ENCODE measurements at places on chromosomes 4 and X.

DNA sequence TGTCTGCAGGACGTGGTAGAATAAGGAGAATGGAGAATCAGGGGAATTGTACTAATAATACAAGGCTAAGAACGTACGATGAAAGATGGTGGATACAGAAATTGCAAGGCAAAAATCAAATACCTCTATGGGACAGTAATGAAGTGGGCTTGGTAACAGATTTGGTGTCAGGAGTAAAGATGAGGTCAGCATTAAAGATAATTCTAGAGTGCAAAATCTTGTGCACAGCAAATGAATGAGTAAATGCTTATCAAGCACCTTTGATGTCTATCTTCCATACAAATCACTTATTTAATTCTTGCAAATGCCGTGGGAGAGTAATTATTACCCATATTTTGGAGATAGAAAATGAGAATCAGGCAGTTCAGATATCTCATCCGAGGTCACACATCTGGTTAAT is 70.9 kb downstream of the DDX60 start:
- no peak overlapping the region for H3K4me3 ChIP-seq
- no peak for DNase-seq
- H3K36me3 ChIP-seq, result peaks cover 65% of the 10 kb centered on the region
- no peak overlapping the region for H3K27ac ChIP-seq
- H3K27me3 ChIP-seq, result no peaks in the 10 kb centered on the region
- H3K4me1 ChIP-seq, result no peaks in the 10 kb centered on the region

GRCh38 chrX:134172588-134173259 is 64.3 kb upstream of the CCDC160 start:
- no peaks in the 10 kb centered on the region for H3K36me3 ChIP-seq
- peak; percentile 9 for DNase-seq
- H3K4me3 ChIP-seq, result peak overlapping the region; percentile 62
- peaks cover 13% of the 10 kb centered on the region for H3K4me1 ChIP-seq
- no peak overlapping the region for H3K27ac ChIP-seq
- no peaks in the 10 kb centered on the region for H3K27me3 ChIP-seq

DNA sequence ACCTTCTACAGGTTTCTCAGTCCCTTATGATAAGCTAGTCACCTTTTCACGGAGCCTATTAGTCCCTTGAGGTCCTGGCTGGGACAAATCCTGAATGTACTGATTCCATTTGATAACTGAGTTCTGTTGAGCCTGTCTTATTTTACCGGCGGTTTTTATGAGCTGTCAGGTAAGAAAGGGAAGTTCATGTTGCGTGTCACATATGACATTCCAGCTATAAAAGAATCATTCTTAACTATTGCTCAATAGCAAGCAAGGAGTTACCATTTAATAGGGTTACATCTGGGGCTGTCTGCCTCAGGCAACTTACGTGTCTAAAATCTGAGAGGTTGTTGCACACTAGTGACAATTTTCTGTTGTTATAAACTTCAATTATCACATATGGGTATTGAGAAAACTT is 394.6 kb downstream of the TECRL start:
- H3K4me1 ChIP-seq, result no peaks in the 10 kb centered on the region
- H3K4me3 ChIP-seq, result no peak overlapping the region
- H3K27me3 ChIP-seq, result no peaks in the 10 kb centered on the region
- DNase-seq, result no peak

GRCh38 chrX:10030570-10030969 is 63.4 kb downstream of the CLDN34 start:
- no peaks in the 10 kb centered on the region for H3K27me3 ChIP-seq
- no peaks in the 10 kb centered on the region for H3K4me1 ChIP-seq
- no peaks in the 10 kb centered on the region for H3K36me3 ChIP-seq
- H3K4me3 ChIP-seq, result no peak overlapping the region

DNA sequence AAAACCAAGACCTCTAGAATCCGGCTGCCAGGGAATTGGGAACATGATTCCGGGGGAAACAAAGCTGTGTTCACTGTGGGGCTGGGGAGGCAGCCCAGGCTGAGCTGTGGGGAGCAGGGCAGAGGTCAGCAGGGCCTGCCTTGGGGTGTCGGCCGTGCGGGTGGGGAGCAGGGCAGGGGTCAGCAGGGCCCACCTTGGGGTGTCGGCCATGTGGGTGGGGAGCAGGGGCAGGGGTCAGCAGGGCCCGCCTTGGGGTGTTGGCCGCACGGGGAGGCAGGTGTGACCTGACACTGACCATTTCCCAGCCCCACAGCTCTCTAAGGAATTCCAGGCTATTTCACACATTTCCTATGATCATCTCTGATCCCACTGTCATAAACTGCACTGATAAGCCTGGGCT is 45.6 kb upstream of the CPLX1 start:
- peaks cover 83% of the 10 kb centered on the region for H3K36me3 ChIP-seq
- no peaks in the 10 kb centered on the region for H3K4me1 ChIP-seq
- no peak overlapping the region for H3K4me3 ChIP-seq
- no peaks in the 10 kb centered on the region for H3K27me3 ChIP-seq
- H3K27ac ChIP-seq, result no peak overlapping the region

DNA sequence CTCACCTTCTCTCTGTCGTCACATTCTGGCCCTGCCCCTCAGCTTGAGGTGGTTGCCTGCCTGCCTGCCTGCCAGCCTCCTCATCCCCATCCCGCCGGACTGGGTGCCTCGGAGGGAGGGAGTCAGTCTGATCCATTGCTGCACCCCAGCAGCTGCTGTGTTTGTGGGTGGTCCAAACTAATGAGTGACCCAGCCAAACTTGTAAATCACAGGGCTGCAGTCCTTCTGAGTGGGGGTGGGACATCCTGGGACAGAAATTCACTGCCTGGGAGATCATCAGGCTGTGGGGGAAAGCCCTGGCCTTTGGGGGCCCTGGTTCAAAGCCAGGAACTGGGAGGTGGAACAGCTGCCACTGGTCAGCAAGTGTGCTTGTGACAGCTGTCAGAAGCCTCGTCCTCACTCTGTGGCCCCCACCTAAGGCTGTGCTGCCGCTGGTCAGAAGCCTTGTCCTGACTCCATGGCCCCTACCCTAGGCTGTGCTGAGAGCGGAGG is 5.6 kb downstream of the GPR78 start:
- H3K27me3 ChIP-seq, result peaks cover 11% of the 10 kb centered on the region

DNA sequence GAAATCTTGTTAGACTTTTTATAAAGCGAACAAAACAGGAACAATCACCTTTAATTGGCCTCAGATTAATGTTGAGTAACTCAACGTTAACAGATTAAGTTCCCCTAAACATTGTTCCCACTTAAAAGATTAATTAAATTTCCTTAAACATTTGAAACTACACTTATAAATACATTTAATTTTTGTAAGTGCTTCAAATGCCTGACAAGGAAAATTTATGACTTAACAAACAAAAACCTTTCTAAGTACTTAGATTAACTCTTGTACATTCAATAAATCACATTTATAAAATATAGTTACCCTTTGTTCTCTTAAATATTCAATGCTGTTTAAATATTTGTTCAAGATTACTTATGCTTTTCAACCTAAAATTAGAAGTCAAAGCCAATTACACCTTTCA is 39.4 kb upstream of the OCIAD2 start:
- peaks cover 14% of the 10 kb centered on the region for H3K4me1 ChIP-seq
- no peaks in the 10 kb centered on the region for H3K27me3 ChIP-seq
- no peak for DNase-seq
- no peak overlapping the region for H3K27ac ChIP-seq

DNA sequence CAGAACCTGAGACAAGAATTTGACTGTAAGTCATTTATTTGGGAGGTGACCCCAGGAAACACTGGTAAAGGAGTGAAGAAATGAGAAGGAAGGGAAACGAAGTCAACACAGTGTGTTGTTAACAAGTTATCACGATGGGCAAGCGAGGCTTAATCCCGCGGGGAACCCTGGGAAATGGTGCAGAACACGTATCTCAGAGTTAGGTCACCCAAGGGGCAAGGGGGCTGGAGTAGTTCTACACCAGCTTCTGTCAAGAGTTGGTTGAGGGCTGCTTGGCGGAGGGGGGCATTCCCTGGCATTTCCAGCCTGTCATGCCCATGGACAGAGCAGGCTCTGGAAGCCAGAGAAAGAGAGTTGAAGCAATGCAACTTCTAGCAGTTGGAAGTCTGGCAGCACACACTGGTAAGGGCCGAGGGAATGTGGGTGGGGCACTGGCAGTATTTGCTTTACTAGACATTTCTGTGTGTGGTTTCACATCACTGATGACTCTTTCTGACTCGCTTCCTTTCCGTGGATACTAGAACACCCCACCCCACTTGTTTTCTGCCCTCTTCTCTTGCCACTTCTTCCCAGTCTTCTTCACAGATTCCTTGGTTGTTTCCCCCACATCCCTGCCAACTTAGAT is 52.2 kb upstream of the ADGRG2 start:
- no peak for DNase-seq
- H3K4me1 ChIP-seq, result no peaks in the 10 kb centered on the region
- H3K36me3 ChIP-seq, result no peaks in the 10 kb centered on the region
- H3K27ac ChIP-seq, result no peak overlapping the region
- no peaks in the 10 kb centered on the region for H3K27me3 ChIP-seq

DNA sequence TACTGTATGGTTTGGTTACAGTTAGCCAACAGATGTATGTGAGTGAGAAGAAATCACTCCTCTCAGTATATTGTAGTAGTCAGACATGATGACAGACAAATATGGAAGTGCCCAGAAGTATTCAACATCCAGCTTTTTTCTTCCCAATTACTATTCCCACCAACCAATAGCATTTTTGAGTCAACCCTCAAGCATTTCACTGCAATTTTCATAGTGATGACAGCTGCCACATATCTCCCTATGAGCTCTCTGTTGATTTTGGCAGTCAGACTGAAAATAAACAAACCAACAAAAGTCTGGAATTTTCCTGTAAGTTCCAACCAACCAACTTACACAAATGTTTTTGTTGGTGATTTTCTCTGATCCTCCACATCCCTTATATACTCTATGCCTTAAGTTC is 8.2 kb upstream of the TRAM1L1 start:
- H3K36me3 ChIP-seq, result no peaks in the 10 kb centered on the region
- no peak overlapping the region for H3K27ac ChIP-seq
- H3K4me1 ChIP-seq, result no peaks in the 10 kb centered on the region

DNA sequence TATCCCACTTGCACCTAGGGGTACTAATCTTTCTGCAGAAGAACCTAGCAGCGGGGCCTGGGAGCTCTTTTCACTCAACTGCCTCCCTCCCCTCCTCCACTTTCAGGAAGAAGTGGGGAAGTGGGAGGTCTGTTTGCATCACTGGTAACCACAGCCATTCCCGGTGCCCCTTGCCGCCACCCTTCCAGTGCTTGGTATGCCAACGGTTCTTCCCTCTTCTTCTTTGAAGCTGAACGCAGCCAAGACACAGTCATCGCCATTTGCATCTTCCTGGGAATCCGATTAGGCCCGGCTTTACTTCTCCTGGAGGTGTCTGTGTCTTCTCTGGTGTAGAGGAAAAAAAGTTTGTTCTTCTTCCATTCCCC is 47.2 kb upstream of the RBPJ start:
- DNase-seq, result no peak
- no peaks in the 10 kb centered on the region for H3K27me3 ChIP-seq
- H3K4me3 ChIP-seq, result no peak overlapping the region
- no peaks in the 10 kb centered on the region for H3K36me3 ChIP-seq

DNA sequence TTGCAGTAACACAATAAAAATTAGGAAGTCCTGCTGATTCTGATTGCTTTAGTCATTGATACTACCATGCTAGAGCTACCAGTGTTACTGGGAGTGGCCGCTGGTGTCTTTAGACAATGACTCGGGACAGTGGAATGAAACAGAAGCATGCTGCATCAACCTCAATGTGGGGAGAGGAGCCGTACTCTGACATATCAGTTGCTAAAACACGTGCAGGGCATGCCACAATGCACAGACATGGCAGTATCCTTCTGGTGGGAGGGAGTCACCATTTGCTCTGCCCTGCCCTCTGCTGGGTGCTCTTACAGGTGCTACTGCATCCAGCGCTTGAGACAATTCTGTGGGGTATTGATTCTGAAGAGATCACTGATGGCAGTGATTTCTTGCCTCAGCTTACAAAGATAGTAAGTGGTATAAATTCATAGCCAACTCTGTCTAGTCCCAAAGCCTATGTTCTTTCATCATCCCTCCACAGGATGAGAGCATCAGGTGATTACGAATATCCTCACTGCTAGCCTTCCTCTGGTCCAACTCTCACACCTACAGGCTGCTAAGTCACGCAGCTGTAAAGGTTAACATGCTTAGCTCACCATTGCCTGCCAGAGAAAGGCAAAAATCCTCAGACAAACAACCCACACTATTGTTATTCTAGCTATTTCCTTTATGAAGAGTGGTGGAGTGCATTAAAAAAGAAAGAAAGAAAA is 43.7 kb downstream of the NSG1 start:
- no peak overlapping the region for H3K4me3 ChIP-seq
- H3K36me3 ChIP-seq, result peaks cover 12% of the 10 kb centered on the region
- DNase-seq, result peak; percentile 56
- H3K27me3 ChIP-seq, result no peaks in the 10 kb centered on the region

- no peak overlapping the region for H3K27ac ChIP-seq
- H3K4me3 ChIP-seq, result no peak overlapping the region
- no peak for DNase-seq
Observed at GRCh38 chr4:57051095-57051494, 59.1 kb downstream of the IGFBP7 start.

GRCh38 chr4:182507805-182508204 is 264.6 kb downstream of the TENM3 start:
- H3K27me3 ChIP-seq, result no peaks in the 10 kb centered on the region
- no peak for DNase-seq
- H3K4me1 ChIP-seq, result no peaks in the 10 kb centered on the region
- no peak overlapping the region for H3K4me3 ChIP-seq
- H3K27ac ChIP-seq, result no peak overlapping the region
- no peaks in the 10 kb centered on the region for H3K36me3 ChIP-seq

DNA sequence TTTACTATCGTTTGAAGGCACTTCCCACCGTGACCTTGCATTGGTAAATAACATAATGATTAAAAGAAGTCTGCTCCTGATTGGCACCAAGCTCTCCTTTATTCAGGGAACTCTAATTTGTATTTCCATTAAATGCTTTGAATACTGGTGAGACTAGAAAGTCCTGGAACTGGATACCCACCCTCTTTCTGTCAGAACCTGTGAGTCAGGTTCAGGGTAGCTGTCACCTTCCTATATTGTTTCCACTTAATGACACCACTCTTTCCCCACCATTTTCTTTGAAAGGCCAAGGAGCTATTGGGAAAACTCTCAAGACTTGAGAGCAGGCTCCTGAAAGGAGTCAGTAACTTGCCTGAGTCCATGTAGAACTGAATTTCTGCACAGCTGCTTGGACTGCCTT is 55.9 kb upstream of the RASSF6 start:
- H3K27ac ChIP-seq, result no peak overlapping the region
- no peak overlapping the region for H3K4me3 ChIP-seq
- H3K27me3 ChIP-seq, result no peaks in the 10 kb centered on the region
- no peaks in the 10 kb centered on the region for H3K4me1 ChIP-seq
- DNase-seq, result no peak
- no peaks in the 10 kb centered on the region for H3K36me3 ChIP-seq

DNA sequence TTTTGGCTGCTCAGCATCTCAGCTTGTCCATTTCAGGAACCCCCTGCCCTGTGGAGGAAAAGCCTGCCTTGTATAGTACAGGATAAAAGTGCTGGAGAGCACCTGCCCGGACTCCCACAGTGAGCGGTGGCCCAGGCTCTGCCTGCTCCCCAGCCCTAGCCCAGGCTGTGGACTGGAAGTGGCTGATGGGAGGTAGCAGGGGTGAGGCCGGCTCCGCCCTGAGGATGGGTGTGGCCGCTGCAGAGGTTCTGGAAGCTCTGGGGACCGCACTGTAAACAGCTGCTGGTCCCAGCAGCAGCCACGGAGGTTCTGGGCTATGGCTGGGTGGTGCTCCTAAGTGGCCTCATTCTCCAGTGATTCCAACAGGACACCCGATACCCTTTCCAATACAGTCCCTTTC is 56.6 kb upstream of the HELT start:
- no peaks in the 10 kb centered on the region for H3K4me1 ChIP-seq
- H3K36me3 ChIP-seq, result no peaks in the 10 kb centered on the region
- H3K27me3 ChIP-seq, result peaks cover 3% of the 10 kb centered on the region
- no peak overlapping the region for H3K4me3 ChIP-seq
- DNase-seq, result no peak

Measured in CD4-positive, alpha-beta T cell (primary cell).